ENCODE measurements at places on chromosomes 12 and 14.

GRCh38 chr12:78802593-78802992 is 62.0 kb upstream of the SYT1 start:
- DNase-seq = peak; percentile 54

- no peak for DNase-seq
Measured at GRCh38 chr12:46872135-46872534, 46.3 kb upstream of the SLC38A4 start.

- no peak for DNase-seq
Measured at GRCh38 chr14:92398888-92399636, 76.1 kb downstream of the SLC24A4 start.

DNA sequence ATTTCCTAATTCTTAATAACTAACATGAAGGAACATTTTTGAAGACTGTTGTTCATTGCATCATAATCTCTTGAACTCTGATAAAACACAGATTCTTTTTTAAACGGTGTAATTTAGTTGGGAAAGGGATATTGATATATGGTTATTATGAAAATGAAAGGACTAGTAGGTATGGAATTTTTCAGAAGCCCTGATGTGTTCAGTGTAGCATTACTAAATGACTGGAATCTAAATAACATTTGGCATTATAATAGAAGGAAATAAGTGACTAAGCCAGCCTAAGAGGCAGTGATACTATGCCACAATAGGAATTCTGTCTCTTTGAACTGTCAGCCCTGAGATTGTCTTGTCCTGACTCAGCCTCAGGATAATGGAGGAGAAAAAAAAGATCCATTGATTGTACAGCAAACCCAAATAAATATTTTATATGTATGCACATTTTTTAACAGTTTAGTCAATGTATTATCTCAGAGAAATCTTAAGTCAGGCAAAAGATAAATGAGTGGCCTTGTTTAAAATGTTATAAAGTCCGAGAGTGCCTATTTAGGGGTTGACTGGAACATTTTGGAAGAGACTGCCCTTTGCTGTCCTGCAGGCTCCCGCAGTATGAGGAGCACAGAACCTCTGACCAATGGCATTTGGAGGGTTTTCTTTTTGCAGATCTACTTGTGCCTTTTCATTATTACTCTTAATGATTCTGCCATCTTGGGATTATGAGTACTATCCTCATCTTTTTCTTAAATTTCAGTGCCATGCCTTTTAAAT is 271.2 kb downstream of the EGLN3 start:
- no peak for DNase-seq

GRCh38 chr12:14774906-14775635 is 28.2 kb downstream of the WBP11 start:
- DNase-seq = peak; percentile 32

DNA sequence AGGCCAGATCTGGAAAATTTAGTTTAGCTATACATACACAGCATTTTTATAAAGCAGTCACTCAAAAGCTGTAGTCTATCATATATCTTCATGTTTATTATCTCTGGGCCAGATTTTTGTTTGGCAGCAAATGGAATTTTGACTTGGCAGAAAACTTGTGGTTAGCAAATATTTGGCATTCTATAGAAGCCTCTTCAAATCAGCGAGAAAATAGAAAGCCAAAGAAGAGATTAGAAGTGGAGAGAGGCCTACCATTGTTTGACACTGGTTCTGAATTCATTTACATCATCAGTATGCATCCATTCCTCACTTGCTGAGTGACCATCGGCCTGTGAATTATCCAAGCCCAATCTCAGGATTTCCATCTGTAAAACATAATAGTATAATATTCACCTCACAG is 1077.6 kb downstream of the GALC start:
- DNase-seq = no peak

DNA sequence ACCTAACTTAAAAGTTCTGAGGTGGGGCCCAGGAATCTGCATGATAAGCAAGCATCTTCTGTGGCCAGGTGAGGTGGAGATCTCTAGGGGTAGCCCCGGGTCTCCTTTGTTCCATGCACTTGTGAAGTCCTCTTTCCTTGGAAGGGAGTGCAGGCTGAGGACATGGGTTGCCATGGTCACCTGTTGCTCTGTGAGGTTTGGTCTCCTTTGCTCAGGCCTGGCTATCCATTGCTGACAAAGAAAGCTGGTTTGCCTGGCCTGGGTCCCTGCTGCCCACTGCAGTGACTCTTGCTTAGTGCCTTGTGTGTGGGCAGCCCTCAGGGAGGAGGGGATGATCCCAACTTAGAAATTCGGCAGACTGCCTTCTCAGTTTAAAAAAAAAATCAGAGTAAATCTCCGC is 11.1 kb downstream of the NRXN3 start:
- no peak for DNase-seq

DNA sequence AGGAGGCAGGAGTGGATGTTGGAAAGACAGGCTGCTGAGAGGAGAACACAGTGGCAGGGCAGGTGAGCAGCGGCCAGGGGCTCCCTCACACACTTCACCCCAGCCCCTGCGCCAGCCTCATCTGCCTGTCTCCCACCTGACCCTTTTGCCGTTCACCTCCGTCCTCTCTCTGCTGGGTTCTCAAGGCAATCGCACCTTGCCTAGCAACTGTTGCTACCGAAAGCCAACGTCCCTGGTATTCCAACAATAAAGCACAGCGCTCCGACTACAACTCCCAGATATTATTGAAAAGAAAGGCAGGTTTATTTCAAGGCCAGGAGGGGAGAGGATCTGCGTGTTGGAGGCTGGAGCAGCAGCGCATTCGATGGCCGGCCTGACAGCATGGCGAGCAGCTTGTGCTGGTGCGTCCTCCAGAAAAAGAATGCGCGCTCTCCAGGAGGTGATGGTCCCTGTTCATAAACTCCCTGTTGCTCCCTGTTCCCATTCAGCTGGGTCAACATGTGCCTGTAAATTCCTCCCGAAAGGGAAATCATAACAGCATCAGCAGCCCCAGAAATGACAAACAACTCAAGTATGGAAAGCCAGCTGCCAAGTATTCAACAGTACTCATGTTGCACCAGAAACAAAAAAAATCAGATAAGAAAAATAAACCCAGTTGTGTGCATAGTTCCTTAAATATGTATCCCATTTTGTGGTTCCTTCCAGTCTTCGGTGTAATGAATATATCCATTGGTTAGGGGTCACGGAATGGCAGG is 153.0 kb upstream of the DIO3 start:
- DNase-seq = peak; percentile 50

DNA sequence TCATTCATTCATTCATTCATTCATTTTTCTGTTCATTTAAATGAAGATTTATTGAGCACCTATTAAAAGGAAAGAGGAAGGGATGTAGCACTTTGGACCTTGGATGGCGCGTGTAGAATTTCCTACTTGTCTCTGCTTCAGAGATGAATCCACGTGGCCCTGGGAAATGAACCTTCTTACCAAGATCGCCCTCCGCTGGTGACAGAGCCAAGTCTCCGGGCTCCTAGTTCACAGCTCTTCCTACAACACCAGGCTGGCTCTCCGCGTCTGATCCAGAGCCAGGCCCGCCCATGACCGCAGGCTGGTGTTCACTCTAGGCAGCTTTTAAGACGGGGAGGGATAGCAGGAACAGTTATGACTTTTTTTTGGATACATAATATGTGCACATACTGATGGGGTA is 70.9 kb upstream of the PIWIL1 start:
- DNase-seq = no peak

DNA sequence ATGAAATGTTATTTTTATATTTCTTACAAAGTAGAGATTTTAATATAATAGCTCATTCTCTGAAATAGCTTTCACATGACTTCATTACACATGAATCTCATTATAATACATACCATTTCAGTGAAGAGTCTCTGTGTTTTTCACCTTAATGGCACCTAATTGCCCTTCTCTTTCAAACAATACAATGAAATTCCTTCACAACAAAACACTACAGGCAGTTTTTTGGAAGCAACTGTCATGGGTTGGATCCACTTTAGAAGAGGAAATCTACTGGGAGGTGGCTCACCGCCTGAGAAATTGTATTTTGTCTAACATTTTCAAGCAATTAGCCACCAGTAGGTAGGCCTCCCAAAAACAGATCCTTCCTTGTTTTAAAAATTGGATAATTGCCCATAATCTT is 40.3 kb upstream of the RGS6 start:
- DNase-seq = no peak

DNA sequence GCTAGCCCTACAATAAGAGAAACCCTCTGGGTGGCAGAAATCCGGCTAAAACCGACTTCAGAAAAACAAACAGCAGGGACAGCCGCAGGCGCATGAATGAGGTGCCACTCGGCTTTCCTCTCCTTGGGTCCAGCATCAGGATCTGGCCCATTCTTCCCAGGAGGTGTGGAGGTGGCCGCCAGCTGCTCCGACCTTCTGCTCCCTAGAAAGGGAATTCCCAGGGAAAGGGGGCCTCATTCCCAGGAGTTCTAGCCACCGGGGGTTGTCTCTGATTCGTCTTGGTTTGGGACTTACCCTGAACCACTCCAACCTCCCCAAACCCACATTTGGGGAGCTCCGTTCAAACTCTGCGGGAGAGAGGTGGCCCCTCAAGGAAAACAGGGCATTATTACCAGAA is 13.0 kb downstream of the PAPLN start:
- DNase-seq = no peak

DNA sequence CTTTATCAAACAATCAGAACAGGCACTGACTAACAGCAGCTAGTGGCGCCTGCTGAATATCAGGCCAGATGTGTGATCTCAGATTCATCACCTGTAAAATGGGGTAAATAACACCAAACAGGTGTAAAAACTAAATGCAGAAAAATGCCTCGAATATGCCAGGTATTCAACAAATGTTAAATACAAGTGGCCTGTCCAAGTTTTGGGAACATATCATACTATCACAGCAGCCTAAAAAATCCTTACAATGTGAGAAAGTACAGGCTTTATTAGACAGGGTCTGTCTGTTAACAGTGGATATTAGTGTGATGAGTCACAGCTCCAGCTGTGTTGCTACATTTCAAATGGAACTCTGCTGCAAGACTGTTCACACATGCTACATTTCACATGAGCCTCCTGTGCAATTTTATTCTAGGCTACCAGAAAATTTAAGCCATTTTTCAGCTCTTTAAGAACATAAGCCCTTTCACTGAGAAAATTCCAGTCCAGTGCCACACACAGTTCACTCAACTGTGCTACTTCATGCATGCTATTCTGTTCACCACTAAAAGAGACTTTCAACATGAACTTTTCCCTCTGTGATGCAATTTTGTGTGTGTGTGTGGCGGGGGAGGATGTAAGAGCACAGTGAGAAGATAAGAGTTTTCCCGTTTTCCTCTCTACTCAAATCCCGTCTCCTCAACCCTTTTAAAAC is 56.7 kb downstream of the MSRB3 start:
- peak; percentile 76 for DNase-seq

GRCh38 chr12:111585690-111586089 is 13.4 kb downstream of the ATXN2 start:
- no peak for DNase-seq

- DNase-seq = peak; percentile 98
Measured at GRCh38 chr12:48851883-48852733, at the start of gene DDX23. Gene DDX23 (minus strand): TSS chr12:48852163. CDS start chr12:48845782, 6,381 bp downstream.

- DNase-seq = no peak
Measured at GRCh38 chr12:111034083-111034885, 113.9 kb upstream of the MYL2 start.

- peak; percentile 91 for DNase-seq
Measured at GRCh38 chr12:120710031-120710804, at the start of gene UNC119B. Gene UNC119B (plus strand): TSS chr12:120710458. CDS start chr12:120710475, 17 bp downstream.

- no peak for DNase-seq
Measured at GRCh38 chr14:94330857-94331256, 7.7 kb upstream of the SERPINA6 start.

DNA sequence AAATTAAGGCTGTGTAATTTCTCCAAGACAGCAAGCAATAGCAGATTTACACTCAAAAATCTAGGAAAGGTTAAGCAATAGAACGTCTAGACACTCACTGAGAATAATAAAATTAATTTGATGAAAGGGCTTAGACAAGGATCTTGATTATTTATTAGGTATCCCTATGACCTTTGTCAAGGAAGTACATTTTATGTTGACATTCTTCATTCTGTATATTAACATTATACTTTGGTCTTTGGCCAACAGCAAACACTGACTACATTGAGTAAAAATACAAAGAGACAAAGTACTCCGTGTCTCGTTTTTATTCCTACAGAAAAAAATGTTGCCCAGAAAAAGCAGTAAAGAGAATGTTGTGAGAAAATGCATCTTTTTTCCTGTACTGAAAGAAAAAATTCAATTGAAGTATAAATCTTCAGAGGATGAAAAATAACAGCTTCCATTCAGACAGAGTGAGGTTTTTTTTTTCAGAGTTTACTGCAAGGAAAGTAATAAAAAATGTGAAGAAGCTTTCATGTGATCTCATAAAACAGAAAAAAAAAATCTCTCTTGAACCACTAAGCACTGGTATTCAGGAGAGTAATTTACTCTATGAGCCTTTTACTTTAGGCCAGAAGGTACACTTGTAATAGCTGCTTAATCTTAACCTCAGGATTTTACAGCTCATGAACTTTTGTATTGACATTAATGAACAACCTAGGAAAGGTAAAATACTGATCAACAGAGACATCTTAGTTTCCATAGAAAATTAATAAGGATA is 605.0 kb downstream of the FSCB start:
- DNase-seq = no peak

DNA sequence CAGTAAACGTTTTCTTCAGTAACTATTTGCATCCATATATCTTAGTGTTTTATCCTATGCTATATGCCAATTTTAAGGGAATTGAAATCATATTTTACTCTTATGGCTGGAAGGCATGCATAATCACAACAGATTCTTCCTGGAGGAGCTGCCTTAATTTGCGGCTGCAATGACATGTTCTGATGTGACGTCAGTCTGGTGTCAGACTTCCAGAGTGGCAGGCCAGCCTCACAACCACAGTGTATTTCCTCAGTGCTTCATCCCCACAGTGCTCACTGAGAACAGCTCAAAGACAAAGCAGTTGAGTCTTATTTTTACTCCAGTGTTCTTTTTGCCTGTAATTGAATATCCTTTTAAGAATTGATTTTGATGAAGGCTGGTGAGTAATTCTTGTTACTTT is 107.1 kb downstream of the PLEKHA5 start:
- DNase-seq = no peak

DNA sequence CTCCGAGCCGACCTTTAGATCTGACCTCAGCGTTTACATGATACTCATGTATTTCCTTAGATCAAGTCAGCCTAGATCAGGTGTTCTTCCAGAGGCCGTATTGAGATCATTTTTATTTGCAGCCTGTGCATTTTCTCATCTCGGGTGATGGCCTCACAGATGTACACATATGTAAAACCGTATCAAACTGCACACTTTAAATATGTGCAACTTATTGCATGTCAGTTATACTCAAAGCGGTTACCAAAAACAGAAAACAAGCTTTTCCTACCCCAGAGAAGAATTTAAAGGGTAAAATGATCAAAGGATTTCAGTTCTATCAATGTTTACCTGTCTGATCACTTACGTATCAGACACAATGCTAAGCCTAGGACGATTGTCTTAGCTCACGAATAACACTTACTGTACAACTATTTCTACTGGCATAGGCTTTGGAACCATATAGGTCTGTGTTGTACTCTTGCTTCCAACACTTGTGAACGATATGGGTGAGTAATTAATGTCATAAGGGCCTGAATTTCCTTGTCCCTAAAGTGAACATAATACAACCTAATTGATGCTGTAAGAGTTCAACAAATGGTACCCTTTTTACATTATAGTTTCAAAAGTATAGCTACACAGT is 628 bp upstream of the LLPH start:
- DNase-seq = no peak
